ENCODE measurements at places on chromosomes 6 and 20.

- no peak for ATAC-seq
These were observed 188.6 kb downstream of the GJA10 start for GRCh38 chr6:90082847-90083246.

GRCh38 chr6:148533309-148534107 lies 190.9 kb downstream of the SASH1 start:
- no peak for ATAC-seq

- peak; percentile 91 for ATAC-seq
These were observed 18.1 kb downstream of the BPI start for GRCh38 chr20:38321959-38322598.

- ATAC-seq = peak; percentile 82
These were observed 2.8 kb upstream of the CDSN start for GRCh38 chr6:31122791-31123706.

DNA sequence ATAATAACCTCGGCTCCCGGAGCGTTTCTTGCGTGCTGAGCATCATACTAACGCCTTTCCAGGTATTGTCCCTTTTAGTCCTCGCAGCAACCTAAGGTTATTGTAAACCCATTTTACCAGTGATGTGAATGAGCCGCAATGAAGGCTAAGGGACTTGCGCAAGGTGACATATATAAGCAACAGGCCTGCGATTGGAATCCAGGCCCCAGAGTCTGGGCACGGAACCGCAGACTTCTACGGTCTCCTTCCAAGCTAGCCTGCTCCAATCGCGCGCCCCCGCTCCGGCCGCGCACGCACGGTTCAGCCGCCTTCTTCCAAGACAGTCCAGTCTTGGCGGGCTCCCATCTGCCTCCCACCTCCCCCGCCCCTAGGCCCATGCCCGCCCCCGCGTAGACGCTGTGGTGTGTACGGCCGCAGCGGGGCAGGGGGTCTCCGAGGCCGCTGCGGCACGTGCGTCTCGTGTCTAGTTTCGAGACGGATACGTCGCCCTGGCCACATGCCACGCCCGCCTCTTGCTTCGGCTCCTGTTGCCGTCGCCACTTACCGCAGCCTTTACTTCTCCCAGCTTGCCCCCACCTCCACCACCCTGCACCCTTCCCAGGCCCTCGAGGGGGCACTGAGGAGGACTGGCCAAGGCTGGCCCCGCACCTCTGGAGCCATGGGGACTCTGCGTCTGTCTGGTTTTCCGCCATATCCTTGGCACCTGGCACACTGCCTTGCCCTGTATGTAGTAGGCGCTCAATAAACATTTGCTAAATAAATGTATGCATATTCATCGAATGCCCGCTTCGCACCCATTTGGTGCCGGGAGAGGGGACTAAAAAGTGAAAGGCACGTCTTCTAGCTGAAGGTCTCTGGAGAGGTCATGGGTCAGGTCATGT lies 855 bp upstream of the GFOD1 start:
- peak; percentile 31 for ATAC-seq

DNA sequence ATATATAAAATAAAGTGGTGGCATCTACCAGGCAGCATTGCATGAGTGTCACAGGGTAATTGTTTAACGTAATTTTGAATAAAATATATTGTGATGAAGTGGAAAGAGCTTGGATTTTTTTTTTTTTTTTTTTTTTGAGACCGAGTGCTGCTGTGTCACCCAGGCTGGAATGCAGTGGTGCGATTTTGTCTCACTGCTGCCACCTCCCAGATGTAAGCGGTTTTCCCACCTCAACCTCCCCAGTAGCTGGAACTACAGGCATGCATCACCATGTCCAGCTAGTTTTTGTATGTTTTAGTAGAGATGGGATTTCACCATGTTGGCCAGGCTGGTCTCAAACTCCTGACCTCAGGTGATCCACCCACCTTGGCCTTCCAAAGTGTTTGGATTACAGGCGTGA lies 81.1 kb upstream of the SMIM8 start:
- ATAC-seq = no peak

GRCh38 chr6:108736002-108736361 lies 112.2 kb upstream of the ARMC2 start:
- ATAC-seq = no peak

DNA sequence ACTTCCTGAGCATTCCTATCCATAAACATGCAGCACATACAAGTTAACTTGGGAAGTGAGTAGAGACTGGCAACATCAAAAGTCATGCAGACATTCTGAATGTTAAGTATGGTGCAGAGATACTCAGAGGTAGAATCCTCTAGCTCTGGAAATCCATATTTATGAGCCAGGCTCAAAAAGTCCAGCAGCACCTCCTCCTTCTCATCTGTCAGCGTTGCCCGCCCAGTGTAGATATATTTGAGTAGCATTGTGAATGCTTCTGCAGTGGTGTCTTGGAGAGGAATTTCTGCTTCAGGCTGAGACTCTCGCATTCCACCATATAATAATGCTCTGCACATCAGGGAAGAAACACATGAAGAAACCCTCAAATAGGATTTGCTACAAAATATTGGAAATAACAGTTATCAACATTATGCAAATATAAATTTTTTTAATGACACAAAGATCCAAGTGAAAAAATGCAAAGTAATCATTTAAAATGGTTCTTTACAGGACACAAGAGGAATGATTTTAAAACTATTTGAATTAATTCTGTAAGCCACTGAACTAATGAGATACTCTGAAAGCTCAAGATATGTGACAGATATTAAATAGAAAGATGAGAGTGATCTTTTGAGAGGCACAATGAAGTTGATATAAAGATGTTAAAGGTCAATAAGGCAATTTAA lies 45.6 kb downstream of the BTBD9 start:
- no peak for ATAC-seq

Measured in SK-N-SH treated with all-trans-retinoic acid at 6 μM for 48 hours (cell line).